ENCODE measurements at places on chromosomes 12 and 14.
A peak's percentile ranks its signal among the peaks of the same experiment; 100 is the strongest.

DNA sequence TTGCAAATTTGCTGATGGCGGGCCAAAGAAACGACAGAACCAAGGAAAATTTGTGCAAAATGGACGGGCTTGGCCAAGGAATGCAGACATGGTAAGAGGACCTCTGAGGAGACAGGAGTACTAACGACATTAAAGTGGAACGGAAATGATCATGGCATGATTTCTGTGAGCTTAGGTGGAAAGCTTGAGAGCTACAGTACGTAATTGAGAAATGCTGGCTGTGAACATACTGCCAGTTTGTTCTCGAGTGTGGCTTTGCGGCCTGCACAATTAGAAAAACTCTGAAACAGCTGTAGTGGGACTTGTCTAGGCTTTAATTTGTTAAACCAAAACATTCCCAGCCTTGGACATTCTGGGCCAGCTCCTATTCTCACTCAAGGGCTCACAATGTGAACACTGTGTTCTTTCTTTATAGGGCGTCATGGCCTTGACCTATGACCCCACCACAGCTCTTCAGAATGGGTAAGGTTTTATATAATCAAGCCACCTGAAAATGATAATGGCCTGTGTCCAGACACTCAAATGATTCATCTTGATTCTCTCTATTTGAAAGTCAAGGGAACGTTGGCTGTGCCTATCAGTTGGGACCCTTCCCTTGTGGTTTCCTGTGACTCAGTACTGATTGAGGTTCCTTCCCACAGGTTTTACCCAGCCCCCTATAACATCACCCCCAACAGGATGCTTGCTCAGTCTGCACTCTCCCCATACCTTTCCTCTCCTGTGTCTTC lies 48.5 kb downstream of the BAZ2A start:
- no peak for DNase-seq

DNA sequence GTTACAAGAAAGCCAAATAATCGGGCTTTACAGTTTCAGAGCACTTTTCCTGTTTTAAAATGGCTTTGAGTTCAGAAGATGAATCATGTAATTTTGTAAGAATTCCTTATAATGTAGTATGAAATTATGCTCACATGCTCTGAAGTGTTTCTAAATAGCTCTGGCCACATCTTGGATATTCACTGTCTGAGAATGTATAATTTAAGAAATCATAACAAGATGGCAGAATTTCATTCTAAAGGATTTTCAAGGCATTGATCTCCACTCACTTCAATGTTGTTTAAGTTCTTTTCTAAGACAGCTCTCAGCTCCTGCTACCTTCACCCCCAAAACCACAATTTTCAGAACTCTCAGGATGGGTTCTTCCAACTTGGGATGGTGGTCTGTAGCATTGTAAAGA lies 180.1 kb downstream of the DACT1 start:
- DNase-seq, result no peak

DNA sequence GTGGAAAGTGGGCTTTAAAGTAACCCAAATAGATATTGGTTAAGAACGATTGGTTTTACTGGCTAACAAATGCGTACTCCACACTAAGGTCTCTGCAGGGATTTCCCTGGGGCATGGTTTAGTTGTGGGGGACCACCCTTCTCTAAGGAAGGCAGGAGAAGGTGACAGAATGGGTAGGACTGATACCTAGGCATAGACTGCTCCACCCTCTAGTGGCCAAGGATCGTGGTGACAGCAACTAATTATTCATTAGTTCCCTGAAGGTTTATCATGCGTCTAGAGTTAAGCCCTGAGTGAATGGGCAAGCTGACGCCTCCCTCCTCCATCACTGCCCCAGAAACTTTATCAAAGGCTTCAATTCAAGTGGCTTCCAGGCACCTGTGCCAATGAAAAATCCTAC lies 9.1 kb downstream of the FAM181A start:
- peak; percentile 66 for DNase-seq

DNA sequence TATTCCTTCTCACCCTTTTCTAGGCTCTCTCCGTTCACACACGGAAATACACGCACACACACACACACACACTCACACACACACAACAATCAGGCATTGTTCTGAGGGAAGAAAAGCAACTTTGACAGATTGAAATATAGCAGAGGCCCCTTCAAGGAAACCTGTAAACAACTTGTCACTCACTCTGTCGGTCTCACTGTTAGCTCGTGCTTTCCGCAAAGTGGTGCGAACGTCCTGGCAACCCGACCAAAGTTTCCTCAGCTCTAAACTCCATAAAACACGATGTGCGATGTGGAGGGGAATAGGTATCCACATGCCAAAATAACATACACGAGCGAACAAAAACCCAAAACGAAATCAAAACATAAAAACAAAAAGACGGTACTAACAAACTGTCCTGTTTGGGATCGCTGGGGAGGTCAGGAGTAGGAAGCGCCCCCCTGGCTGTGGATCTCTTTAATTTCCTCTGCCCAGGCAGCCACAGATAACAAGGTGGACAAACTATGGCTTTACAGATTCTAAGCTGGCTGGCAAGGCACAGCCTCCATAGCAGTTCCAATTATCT lies 822 bp upstream of the SOX5 start:
- no peak for DNase-seq

- DNase-seq, result no peak
Observed at GRCh38 chr14:52458721-52459085, 93.6 kb downstream of the TXNDC16 start.

- DNase-seq, result no peak
Observed at GRCh38 chr14:51479584-51480325, 172.0 kb upstream of the FRMD6 start.

DNA sequence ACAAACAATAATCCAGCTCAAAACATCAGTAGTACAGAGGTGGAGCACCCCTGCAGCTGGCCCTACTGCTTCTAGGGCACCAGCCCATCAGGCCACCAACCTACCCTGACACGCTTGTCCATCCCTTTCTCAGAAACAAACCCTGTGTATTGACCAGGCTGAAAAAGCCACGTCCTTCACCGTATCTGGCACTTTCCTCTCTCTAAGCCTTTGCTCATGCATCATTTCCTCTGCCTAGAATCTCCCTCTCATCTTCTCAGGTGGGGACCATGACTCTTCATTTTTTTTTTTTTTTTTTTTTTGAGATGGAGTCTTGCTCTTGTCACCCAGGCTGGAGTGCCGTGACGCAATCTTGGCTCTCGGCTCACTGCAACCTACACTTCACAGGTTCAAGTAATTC lies 25.3 kb upstream of the FLVCR2 start:
- DNase-seq, result no peak

DNA sequence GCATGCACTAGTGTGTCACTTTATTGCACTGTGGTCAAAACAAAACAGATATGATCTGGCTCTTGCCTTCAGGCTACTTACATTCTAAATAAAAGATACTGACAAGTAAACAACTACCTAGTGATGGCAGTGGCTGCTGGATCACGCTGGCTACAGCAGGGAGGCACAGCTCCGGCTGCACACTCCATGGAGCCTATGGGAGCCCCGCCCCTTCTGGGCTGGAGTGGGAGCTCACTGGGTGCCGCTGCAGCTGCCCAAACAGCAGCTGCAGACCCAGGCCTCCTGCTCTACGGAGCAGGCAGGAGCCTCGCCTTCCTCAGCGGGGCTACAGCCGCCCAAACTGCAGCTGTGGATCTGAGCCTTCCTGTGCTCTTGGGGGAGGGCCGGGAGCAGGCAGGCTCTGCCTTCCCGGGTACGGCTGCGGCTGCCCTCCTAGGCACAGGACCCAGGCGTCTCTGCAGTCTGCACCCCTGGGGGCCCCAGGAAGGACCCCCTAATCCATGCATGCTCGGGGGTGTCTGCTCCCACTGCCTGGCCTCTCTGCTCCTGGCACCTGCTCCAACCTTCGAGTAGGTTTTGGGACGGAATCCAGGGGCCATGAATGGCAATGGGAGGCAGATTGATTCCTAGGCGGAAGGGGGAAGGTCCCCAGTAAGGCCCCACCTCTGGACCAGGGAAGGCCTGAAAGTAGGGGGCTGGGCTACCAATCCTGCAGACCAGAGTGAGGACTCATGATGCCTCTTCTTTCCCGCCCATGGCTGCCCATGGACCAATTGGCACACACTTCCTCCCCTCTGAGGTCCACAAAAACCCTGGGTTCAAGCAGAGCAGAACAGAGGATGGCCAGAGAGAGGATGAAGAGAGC lies 253.1 kb downstream of the ANO6 start:
- no peak for DNase-seq

- no peak for DNase-seq
Observed at GRCh38 chr14:59320763-59321625, 132.5 kb downstream of the DAAM1 start.
